ENCODE measurements at places on chromosomes 13 and 19.
A peak's percentile ranks its signal among the peaks of the same experiment; 100 is the strongest.

DNA sequence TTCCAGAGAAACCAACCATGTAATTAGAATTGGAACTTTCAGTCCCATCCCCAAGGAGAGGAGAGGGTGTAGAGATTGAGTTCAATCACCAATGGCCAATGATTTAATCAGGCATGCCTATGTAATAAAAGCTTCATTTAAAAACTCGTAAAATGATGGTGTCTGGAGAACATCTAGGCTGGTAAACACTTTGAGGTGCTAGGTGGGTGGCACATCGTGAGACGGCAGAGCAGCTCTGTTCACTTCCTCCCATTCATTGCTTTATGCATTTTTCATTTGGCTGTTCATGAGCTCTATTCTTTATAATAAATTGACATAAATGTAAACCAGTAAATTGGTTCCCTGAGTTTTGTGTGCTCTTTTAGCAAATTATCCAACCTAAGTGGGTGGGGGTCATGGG lies 90.1 kb downstream of the ELF1 start:
- DNase-seq: no peak

DNA sequence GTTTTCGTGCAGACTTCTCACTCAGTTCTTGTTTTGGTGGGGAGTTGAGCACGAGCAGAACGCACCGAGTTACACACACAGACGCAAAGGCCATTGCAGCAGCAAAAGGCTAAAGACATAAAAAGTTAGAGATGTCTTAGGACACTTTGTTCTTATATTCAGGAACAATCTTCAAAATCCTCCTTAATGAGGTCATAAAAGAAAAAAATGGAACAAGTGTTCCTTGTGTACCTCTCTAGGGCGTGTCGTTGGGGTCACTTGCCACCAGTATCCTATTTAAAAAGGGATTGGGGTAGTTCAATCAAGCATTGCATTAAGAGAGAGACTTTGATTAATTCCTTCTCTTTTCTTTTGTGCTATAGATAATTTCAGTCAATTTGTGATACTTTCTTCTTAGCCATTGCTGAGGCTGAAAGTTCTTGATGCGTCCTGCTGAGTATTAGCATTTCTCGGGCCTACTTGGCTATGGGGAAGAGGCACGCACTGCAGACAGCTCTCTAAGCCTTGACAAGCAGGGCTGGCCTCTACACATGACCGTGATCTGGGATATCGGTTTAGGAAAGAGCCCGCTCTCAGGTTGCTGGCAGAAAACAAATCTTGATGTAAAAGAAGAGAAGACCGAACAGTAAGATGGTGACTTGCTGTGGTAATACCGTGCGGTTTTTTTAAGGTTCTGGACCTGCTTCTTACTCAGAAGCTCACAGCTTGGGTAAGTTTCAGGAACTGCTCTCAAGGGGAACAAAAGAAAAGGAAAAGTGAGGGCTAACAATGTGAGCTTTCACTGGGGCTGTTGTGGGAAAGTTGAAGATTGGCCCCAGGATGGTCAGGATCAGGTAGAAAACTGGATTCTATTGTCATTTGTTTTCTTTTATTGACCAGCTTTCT lies 223.6 kb downstream of the TM9SF2 start:
- DNase-seq: no peak

- no peak for DNase-seq
Measured at GRCh38 chr19:17686592-17687024, 1.5 kb downstream of the UNC13A start.

GRCh38 chr13:58087566-58087965 lies 456.0 kb downstream of the PCDH17 start:
- no peak for DNase-seq

DNA sequence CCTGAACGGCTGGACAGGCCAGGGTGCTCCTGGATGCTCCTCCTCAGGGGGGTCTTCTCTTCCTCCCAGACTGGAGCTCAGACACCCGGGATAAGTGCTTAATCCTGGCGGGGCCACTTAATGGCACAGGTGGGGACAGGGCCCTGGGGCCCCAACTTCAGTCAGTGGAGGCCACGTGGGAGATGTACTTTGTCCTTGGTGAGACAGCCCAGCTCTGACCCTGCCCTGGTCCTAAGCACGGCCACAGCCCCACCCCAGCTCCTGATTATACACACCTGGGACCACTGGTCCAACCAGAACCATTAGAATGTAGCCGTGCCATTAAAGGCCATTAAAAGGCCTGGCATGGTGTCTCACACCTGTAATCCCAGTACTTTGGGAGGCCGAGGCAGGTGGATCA lies 7.8 kb downstream of the PPP1R14A start:
- DNase-seq: no peak

DNA sequence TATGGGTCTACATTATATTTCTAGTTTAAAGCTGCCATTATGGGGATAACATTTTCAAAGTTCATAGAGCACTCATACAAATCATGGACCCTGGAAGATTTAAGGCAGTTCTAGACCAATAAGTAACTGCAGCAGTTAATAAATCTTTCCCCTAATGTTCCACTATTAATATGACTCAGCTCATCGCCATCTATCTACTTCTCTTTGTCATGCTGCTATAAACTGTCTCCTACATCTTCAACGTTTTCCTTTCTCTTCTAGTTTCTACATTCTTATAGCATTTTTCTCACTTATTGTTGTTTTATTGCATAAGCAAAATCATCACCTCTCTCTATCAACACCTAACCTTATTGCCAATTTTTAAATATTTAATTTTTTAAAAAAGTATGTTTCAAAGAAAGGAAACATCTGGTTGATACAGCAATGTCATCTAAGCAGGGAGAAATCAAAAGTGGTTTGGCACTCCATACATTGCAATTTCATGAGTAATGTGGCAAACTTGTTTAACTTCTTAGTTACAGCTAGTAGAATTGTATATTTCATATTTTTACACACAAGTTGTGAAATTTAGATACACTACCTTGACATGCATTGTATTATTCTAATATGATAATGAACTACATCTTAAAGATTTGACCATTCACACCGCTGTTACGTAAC lies 1500.4 kb upstream of the MIR17HG start:
- DNase-seq: no peak

GRCh38 chr13:99585609-99586008 lies 84.3 kb downstream of the TM9SF2 start:
- DNase-seq: no peak

DNA sequence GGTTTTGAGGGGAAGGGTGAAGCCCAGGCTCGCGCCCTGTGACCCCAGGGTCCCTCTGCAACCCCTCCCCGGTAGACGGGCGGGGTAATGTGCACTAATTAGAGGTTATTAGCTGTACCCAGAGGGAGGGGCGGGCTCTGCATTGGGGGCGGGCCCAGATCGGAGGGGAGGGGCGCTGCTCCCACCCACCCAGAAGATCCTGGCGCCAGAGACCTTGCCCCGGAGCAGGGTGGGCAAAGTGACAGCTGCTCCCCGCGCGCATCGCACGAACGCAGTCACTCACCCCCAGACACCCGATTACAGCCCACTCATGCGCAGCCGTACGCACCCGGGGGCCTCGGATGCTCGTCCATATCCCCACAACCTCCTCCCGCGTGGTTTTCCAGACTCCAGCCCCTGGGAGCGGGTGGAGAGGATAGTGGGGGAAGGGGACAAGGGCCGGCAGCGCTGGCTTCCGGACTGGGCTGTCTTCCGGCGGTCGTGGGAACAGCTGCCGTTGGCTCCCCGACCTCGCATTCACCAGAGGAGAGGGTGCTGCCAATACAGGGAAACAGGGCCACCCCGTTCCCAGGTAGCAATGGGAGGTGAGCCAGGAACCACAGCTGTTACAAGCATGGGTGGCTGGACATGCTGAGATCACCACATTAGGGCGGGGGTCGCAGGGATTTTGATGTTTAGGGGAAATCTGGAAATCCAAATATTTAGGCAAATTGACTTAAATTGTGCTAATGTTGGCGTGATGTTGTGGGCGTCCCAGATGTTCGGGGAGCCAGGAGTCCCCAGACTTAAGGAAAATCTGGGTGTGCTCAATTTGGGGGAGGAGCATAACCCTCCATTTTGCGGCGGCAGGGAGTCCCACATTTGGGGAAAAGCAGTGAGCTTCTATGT lies 2.9 kb upstream of the HOOK2 start:
- peak; percentile 70 for DNase-seq

DNA sequence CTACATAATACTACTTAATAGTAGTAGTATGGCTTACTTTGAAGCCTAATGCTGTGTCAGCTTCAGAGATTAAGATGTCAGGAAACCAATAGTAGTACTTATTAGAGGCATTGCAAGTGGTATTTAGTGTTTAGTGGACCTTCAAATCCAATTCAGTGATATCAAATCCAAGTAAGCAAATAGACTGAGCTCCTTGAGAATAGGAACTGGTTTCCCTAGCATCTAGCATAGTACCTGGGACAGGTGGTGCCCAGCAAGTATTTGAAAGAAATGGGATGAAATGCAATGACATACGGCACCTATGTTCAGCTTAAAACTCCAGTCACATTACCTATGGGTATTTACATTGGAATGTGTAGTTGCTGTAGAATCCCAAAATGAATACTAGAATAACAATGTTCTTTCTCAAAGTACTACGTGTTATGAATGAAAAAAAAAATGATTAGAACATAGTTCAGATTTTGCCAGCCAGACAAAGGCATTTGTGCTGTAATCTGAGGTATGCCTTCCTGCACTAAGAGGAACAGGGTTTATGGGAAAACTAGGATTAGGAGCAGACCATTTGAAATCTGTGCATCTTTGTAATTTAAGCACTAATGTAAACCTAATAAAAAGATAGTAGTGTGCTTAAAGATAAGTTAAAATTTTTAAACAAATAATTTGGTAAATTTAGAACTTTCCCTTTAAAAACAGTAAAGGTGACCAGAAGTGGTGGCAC lies 17.1 kb downstream of the LSM14A start:
- DNase-seq: no peak

DNA sequence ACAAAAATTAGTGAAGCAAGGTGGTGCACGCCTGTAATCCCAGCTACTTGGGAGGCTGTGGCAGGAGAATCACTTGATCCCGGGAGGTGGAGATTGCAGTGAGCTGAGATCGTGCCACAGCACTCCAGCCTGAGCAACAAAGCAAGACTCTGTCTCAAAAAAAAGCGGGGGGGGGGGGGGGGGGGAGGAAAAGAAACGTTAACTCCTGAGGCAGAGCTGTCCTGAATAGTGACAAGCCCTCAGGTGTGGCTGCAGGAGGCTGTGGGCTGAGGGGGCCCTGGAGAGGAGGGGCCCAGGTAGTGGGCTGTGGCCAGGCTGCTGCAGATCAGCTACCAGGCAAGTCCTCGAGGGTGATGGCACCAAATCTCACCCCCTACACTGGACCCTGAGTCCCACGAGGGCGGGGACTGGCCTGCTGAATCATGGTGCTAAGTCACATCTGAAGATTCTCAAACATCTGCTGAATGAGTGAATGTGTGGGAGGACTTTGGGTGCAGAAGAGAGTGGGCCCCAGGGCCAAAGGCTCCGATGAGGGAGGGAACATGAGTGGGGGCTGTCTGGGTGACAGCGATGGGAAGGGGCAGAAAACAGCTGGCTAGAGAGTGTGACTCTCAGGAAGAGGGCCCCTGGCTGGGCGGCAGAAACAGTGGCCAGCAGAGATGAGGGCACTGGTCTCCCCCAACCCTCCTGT lies 24.6 kb upstream of the ATP1A3 start:
- DNase-seq: no peak

DNA sequence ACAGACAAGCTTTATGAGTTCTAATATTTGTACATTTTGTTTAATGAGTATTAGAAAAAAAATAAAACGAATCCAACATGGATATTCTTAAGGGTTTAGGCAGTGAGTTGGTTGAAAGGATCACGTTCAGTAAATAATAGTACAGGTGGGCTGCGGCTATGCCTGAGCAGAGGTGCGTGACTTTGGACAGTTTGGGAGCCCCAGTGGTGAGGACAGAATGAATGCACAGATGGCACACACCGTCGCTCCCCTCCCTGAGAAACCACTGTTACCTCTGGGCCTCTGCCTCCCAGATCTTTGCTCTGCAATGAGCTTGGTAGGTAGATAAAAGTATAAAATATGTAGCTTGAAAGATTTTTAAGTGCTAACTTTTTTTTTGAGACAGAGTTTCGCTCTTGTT lies 153.3 kb downstream of the SIPA1L3 start:
- DNase-seq: no peak

DNA sequence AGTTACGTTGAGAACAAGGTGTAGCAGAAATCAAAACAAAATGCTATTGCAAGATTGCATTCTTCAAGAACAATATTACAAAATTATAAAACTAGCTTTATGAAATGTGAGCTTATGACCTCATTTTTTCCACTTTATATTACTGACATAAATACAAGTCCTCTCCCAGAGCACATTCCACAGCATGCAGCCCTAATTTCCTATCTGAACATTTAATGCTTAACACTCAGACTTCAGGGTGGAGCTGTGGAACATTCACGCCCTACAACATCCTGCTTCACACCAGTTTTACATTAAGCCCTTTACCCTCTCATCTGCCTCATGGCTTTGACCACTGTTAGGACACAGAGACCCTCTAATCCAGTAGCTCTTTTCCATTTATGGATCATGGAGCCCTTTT lies 65.5 kb downstream of the EPSTI1 start:
- DNase-seq: no peak

- no peak for DNase-seq
Measured at GRCh38 chr13:28471421-28471820, 23.5 kb downstream of the FLT1 start.

GRCh38 chr13:40197049-40197448 lies 469.4 kb downstream of the FOXO1 start:
- no peak for DNase-seq

DNA sequence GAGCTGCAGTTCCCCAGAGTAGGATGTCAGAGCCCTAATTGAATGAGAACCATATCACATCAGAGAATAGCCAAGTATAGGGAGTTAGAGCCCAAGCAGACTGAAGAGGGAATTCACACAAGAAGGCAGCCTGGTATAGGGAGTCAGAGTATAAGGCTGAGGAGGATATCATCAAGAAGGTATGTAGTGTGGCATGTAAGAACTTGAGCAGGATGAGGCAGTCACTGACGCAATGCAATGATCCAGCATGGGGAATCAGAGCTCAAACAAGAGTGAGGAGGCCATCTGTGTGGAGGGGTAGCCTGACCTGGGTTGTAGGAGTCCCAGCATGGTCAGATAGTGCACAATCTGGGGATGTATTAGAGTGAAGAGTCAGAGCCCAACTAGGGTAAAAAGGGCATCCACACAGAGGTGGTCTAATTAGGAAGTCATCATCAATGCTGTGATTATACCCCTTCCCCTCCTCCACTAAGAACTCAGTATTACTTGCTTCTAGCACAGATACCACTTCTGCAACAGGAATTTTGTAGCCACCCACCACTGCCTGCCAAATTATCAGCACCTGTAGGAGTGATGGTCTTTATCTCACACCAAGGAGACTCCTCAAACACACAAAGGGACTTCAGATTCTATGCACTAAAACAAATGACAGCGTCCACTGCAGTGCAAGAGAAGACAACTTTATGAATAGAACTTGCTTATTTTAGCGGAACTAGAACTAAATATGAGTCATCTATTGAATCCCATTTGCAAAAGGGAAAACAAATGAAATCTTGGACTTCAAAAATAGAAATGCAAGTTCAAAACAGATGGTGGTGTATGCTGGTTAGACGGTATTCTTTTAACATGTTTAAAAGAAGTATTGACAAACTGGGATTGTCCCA lies 107.2 kb downstream of the FNDC3A start:
- no peak for DNase-seq

GRCh38 chr19:13865571-13866462 lies 11.1 kb upstream of the NANOS3 start:
- DNase-seq: peak; percentile 47
